ENCODE measurements at places on chromosomes 16 and 17.

- no peak for DNase-seq
These were observed 30.9 kb upstream of the RPRML start for GRCh38 chr17:47009759-47010594.

DNA sequence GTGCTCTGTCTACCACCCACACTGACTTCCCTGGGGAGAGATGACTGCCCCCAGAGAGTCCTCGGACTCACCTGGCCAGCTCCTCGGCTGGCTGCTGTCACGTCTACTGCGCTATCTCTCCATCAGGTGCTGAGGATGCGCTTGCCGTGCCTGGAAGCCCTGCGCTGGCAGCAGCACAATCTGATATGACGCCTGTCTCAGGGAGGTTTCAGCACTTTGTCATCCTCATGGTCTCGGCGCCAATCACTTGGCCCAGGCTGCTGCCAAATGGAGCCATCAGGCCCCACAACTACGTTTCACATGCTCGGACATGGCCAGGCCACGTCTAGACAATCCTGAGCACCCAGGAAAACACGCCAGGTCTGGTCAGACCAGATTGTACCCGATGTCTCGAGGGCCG, 46.7 kb downstream of the FOXL1 start:
- DNase-seq, result no peak

GRCh38 chr17:66803474-66803951, 31.4 kb upstream of the CACNG5 start:
- no peak for DNase-seq

- DNase-seq, result no peak
These were observed 2.2 kb downstream of the MT3 start for GRCh38 chr16:56591377-56592060.

- DNase-seq, result no peak
These were observed 133.3 kb upstream of the CIBAR2 start for GRCh38 chr16:85245307-85246172.

DNA sequence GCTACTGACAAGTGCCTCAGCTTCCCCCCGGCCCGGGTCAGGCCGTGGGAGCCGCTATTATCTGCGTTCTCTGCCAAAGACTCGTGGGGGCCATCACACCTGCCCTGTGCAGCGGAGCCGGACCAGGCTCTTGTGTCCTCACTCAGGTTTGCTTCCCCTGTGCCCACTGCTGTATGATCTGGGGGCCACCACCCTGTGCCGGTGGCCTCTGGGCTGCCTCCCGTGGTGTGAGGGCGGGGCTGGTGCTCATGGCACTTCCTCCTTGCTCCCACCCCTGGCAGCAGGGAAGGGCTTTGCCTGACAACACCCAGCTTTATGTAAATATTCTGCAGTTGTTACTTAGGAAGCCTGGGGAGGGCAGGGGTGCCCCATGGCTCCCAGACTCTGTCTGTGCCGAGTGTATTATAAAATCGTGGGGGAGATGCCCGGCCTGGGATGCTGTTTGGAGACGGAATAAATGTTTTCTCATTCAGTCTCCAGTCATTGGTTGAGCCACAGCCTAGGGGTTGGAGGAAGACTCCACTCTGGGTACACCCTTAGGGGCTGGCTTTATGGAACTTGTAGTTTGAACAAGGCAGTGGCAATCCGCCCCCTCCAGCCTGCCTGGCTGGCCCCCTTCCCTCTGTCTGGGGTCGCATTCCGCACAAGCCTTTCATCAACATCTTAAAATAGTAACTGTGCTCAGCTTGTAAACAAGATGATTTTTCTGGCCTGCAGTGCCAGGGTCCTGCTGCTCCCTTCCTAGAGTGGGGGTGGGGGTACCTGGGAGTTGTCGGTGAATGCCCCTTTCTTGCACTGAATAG, 4.1 kb downstream of the SYNGR2 start:
- DNase-seq, result no peak

- DNase-seq, result no peak
These were observed 137.9 kb upstream of the GSE1 start for GRCh38 chr16:85475233-85475632.

GRCh38 chr17:36627101-36627500, 25.7 kb downstream of the MRM1 start:
- no peak for DNase-seq

GRCh38 chr17:64115043-64115698, 14.8 kb downstream of the ERN1 start:
- DNase-seq, result no peak

- DNase-seq, result no peak
These were observed 16.7 kb upstream of the TBX21 start for GRCh38 chr17:47716375-47716774.

DNA sequence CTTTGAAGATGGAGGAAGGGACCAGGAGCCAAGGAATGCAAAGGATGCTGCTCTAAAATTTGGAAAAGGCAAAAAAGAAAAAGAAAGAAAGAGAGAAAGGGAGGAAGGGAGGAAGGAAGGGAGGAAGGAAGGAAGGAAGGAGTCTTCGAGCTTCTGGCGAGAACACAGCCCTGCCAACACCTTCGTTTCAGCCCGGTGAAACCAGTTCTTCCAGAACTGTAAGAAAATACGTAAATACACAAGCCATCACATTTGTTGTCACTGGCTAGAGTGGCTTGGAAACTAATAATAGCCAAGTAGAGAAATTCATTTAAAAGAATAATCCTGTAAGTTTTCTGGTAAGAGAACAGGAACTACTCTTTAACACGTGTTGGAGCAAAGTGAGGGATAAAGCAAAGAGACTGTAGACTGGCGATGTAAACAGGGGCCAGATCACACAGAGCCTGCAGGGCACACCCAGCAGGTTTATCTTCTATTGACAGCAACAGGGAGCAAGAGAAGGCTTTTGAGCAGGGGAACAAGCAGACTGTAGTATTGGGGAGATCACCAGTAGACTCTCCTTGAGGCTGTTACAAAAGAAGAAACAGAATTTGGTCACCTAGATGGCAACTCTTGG, 188.7 kb upstream of the MPHOSPH6 start:
- no peak for DNase-seq

DNA sequence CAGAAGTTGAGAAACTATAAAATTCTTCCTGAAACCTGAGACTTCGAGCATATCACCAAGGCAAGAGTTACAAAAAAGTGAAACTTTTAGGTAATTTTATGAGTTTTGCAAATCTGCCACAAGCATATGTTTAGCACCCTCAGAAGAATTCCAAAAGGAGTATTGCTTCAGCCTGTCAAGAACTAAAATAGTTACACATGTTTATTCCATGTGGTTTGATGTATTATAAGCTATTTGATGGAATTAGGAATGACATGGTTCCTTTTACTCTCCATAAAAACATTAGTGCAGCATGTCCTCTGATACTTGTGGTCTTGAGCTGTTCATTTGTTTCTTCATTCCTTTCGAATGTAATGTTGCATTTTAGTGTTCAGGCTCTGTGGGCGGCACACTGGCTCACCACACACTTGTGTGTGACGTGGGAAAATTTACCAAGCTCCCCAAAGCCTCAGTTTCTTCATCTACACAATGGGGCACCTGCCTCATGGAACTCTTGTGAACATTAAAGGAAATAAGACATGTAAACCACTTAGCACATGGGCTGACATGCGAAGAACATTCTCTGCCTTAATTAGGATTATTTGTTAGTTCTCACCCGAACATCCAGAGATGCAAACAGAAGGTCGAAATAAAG, 204.2 kb upstream of the FOXF1 start:
- DNase-seq, result no peak

GRCh38 chr17:58252141-58252540, 13.8 kb downstream of the LPO start:
- no peak for DNase-seq

GRCh38 chr17:60231234-60231633, 81.5 kb downstream of the CA4 start:
- DNase-seq, result no peak

- peak; percentile 45 for DNase-seq
These were observed 28.4 kb downstream of the CDH13 start for GRCh38 chr16:82655072-82655714.

DNA sequence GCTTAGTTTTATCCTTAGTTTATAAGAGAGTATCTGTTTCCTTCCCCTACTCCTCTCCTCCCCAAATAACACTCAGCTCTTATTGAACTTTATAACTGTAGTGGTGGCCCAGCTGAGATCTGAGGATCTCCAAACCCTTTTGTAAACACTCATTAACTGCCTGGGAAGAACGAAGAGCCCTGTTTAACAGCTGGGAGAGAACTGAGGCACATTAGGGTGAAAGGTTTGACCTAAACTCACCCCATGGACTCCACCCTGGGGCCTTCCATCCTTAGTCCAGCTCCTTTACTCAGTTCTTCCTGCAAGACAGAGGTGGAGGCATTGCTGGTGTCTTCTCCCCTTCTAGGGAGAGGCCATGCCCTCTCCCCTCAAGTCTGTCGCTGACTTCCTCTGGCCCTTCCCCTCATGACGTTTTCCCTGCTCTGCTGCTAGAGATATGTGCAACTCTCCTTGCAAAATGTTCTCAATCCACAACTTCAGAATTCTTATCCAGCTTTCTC, 1.2 kb upstream of the RARA start:
- DNase-seq, result no peak

- DNase-seq, result no peak
These were observed 1.1 kb downstream of the LRRC36 start for GRCh38 chr16:67327743-67328142.

- DNase-seq, result no peak
These were observed 53.7 kb downstream of the AMFR start for GRCh38 chr16:56371660-56371937.

DNA sequence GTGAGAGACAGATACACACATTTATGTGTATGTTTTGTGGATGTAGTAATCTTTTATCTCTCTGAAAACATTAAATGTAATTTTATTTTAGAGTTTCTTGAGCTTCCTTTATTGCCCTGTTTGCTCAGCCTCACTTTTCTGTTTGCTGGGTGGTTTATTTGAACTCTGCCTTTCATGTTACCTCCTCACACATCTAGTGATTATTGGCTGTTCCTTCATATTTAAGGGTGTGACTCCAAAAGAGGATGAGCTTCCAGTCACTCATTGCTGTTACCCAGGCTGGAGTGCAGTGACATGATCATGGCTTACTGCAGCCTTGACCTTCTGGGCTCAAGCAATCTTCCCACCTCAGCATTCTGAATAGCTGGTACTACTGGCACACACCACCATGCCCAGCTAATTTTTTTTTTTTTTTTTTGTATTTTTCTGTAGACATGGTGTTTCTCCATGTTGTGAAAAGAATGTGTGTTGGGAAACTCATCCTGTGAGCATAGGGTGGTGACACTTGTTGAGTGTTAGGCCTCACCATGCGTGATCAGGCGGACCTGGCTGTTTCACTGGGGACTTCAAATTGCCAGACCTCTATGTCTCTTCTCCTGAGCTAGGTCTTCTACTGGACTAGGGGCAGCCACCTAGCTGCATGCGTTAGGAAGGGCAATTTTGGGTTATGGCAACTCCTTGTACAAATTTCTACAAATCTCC, 37.8 kb downstream of the GOSR1 start:
- DNase-seq, result no peak
